SK-MEL-5 (cell line): ENCODE measurements at places on chromosomes 13 and 19. TPM values are rescaled to one million over a fixed set of nuclear protein-coding genes. Genes with fewer than 3 reads are reported as not detected.

DNA sequence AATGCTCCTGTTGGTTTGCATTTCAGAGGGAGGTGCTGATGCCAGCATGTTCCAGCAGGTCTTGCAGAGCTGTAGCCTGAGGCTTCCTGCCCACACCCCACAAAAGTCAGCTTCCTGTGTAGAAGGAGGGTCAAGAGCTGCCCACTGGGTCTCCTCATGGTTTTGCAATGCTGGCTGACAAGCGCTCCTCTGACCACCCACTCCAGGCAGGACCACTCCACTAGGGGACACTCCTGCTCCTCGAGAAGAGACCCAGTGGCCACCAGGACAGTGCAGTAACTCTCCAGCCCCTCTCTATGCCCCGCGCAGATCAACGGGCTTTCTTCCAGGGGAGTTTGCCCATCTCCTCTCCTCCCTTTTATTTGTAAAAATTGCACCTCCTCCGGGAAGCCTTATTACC, 72.9 kb upstream of the UQCRFS1 start:
- DNase-seq: peak; percentile 63

- DNase-seq: no peak
Observed at GRCh38 chr19:28701491-28701890, 511.5 kb downstream of the UQCRFS1 start.

DNA sequence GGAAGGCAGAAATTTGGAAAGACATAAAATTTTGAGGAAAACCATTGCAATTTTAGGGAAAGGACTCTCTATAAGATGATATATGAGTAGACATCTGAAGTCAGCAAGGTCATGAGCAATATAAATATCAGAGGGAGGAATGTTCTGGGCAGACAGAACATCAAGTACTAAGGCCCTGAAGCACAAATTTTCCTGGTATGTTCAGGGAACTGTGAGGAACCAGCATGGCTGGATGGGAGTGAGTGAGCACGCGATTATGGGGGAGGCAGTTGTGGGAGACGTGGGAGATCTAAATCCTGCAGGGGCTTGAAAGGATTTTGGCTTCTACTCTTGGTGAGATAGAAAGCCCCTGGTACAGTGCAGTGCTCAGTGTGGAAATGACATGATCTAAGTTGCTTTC, 112.0 kb downstream of the TBC1D4 start:
- DNase-seq: no peak

The LYPD4 gene
- not detected in 2 replicates for total RNA-seq

DNA sequence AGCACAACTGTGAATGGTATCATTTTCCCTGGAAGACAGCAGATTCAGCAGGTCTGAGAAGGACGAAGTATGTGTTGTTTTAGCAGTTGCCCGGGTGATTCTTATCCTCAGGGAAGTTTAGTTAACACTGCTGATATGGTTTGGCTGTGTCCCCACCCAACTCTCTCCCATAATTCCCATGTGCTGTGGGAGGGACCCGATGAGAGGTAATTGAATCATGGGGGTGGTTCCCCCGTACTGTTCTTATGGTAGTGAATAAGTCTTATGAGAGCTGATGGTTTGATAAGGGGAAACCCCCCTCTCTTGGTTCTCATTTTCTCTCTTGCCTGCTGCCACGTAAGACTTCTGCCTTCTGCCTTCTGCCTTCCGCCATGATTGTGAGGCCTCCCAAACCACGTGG, 81.0 kb upstream of the UBAC2 start:
- DNase-seq: no peak

The CD209 gene
- not detected in 2 replicates for total RNA-seq

DNA sequence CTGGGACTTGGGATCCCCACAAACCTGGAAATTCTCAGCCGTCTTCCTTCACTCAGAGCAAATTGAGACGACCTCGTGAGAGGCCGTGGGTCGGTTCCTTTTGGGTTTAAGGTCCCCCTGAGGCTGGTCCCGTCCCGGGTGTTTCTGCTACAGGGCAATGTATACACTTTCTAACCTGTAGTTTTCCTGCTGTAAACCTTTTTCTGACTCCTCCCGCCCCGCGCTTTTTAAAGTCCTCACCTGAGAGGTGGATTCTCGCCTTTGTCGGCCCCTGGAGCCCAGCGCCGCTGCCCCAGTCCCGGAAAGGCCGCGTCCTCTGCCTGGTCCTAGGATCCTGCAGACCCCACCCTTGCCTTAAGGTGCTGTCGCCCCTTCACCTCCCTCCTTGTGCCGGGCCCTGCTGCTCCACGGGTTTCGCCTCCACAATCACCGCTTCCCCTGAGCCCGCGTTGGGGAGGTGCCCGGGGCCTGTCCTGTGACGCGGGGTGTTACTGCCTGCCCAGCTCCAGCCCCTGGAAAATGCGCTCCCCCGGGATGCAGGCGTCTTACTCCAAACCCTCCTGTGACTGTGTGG, 391 bp downstream of the ZNF761 start:
- no peak for DNase-seq

- DNase-seq: no peak
Observed at GRCh38 chr13:78719367-78719766, 60.4 kb upstream of the OBI1 start.

GRCh38 chr19:44848812-44849447, 2.8 kb downstream of the NECTIN2 start:
- DNase-seq: no peak

The IGFL3 gene
- not detected in 2 replicates for total RNA-seq

GRCh38 chr13:100088644-100089464, at the start of gene PCCA:
Gene PCCA, plus strand, starts transcription at chr13:100089093. Its CDS starts 28 bp downstream, at chr13:100089121.
- peak; percentile 95 for DNase-seq

The POLR1G gene
- 19.3 and 20.2 TPM in 2 replicates for total RNA-seq

GRCh38 chr13:51502153-51502651, 49.4 kb upstream of the INTS6 start:
- no peak for DNase-seq

The NLRP11 gene
- total RNA-seq: 0.21 and 0.37 TPM in 2 replicates

GRCh38 chr19:58545286-58546018, 1.6 kb downstream of the TRIM28 start:
- no peak for DNase-seq

- no peak for DNase-seq
Observed at GRCh38 chr19:15812060-15812722, 3.3 kb downstream of the OR10H1 start.

DNA sequence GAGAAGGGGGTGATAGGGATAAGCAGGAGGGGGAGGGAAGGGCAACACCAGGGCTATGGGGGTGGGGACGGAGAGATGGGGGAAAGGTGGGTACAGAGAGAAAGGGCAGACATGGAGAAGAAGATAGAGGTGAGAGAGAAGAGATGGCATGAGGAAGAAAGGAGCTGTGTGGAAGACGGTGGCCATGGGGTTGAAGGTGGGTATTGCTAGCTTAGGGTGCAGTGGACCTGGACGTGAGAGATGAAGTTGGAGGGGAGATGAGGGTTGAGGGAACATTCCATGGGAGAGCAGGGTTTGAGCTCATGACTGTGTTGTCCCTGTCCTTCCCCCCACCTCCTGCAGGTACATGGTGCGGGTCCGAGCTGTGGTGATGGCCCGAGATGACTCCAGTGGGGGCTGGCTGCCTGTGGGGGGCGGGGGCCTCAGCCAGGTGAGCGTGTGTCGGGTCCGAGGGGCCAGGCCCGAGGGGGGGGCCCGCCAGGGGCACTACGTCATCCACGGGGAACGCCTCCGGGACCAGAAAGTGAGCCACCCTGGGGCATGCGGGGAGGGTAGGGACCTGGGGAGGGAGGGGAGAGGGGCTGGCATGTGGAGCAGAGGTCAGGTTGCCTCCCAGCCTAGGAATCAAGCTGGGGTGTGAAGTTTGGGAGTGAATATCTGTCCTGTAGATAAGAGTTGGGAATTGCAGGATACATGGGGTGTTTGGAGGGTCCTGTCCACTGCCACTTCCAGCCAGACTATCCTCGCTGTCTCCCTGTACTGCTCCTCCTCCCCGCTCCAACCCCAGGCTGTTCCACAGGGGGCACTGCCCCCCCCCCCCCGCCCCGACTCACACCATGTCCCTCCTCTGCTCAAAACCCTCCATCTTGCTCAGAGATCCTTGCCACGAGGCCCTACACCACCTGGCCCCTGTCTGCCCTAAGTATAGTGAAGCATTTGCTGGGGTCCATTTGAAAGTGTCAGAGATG, 1.7 kb downstream of the SPRED3 start:
- no peak for DNase-seq

The OR7D2 gene
- total RNA-seq: 0.05 TPM in 1 of 2 replicates, not detected in the other

DNA sequence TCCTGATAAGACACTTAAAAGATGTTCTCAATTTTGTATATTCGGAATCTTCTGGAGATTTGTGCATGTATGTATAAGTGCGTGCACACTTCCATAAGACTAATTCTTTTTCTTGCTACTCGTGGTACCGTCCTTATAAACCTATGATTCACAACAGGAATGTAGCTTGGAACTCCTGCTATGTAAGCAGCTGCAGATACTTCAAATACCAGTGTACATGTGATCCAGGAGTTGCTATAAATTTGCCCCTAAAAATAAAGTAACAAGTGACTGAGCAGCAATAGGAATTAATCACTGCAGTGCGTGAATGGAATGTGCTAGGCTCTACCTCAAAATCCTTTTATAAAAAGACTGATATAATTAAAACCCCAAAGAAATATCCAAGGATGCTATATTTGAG, 214.9 kb downstream of the KLF5 start:
- peak; percentile 10 for DNase-seq

- no peak for DNase-seq
Observed at GRCh38 chr19:30158893-30159245, 213.3 kb upstream of the ZNF536 start.

The SLC27A1 gene
- 12.2 and 16.6 TPM in 2 replicates for total RNA-seq

DNA sequence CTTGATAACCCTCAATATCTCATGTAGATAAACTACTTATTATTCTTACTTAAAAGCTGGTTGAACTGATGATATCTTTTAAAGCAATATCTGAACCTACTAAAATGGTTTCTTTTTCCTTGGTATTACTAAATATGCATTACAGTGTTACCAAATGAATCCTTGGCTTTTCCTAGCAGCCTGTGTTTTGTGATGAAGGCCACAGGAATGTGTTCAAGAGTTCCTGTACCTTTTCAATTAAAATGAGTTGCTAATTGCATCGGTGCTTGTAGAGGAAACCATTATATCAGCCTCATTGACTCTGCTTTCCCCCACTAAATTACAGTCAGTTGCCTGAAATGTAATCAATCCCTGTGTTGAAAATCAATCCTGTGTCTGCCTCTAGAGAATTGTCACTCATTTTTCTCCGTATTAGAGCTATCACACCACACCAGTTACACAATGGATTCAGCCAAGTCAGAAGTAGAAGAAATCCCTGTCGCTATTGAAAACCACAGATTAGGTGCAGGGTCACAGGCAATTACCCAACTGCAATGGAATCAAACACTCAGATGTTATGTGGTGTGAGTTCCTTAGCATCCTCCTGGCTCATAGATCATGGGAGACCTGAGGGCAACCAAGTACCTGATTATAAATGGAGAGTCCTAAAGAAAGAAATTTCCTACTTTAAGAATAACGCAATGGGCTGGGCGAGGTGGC, 13.3 kb downstream of the FAM216B start:
- DNase-seq: no peak

DNA sequence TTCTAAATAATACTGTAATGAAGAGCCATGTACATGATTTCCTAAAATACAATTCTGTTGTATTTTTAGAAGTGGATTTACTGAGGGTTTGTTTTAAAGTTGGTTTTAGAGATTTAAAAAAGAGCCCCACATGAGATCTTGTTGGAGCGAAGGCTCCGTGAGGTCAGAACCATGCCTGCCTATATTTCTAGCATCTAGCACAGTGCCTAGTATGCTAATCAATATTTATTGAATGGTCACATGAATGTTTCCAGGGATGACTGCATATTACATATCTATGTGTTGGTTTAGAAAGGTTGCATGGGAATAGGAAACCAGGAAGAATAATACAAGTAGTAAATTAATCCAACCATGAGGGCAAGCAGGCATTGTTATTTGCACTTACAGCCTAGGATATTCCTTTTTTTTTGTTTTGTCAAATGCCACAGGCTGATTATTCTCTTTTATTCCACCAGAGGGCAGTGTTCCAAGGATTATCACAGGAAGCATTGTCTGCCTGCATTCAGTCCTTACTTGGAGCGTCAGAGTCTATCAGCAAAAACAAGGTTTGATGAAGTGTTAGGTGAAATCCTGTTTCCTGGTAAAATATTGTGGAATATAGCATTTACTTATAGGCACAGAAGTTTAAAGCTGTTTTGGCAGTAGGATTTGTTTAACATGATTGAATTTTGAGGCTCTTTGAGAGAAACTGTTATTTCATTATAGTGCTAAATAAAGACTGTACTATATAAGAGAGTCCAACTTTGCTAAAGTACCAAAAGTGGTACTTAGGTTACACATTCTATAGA, 46.8 kb downstream of the COG3 start:
- peak; percentile 86 for DNase-seq

DNA sequence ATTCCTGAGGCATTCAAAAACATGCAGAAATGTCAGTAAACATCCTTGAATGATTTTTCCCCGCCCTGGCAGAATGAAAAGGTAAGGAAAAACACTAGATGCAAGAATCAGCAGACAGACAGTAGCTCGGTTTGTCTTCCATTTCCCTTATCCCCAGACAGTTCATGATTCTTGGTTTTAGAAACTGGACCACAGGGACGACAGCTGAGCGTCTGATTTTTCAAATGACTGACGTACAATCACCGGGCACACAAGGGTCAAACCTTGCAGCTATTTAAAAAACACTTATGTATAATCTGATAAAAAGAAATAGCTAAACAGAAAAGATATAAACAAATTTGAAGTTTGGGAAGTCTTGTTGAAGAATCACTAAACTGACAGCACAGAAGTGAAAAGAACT, 47.1 kb downstream of the DCLK1 start:
- DNase-seq: no peak

GRCh38 chr19:14300303-14300702, 80.9 kb upstream of the ADGRE5 start:
- peak; percentile 37 for DNase-seq

The MYH14 gene
- 15.1 and 22.2 TPM in 2 replicates for total RNA-seq

DNA sequence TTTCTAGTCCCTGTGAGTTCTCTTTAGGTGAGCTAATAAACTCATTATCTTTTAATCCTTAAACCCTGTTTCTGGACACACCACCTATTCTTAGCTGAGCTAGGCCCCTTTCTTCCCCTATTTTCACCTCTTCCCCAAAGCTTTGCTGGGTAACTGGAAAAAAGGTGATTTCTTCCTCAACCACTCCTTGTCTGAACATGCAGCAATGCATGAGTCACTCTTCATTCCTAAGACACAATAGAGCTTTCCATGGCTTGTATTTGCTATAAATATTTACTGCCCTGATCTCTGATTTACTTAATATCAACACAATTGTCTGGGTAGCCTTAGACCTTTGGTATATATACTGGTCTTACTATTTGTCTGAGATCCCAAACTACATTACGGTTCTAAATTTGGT, 370.9 kb downstream of the KLF5 start:
- DNase-seq: no peak

DNA sequence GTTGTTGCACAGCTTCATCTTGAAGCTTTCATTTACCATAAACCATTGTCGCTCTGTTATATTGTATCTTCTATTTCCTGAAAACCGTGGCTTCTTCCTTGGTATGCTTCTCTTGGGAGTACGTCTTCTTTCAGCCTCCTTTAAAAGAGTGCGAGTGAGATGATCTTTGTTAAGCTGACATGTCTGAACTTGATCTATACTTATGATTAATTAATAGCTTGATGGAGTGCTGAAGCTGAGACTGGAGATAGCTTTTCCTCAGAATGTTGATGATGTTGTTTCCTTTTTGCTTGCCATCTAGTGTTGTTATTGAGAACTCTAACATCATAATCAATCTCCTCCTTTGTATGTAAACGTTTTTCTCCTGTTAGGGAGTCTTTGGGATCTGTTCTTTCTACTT, 529.3 kb upstream of the SPRY2 start:
- peak; percentile 17 for DNase-seq
